ENCODE measurements at places on chromosomes 2 and 18.

DNA sequence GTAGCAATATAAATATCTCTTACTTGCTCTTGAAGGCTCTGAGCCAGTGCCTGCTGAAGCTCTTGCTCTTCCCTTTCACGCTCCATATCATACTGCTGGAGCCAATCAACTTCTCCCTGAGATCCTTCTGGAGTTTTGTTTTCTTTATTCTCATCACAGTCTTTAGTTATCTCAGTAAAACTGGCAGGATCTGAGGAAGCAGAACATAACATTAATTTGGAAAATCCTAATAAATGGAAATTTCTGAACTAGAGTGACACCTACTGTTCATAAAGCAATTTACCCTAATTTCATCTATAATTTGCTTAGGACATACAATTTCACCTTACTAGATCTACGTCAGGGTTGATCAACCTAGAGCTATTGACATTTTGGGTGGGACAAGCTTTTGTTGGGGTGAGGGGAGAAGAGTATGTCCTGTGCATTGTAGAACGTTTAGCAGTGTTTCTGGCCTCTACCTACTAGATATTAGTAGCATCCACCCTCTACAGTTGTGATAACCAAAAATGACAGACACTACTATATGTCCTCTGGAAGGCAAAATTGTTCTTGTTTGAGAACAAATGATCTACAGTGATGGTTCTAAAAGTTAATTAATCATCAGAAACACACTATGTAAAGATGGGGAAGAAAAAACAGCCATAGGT is 47.2 kb downstream of the VIL1 start:
- no peak for DNase-seq

DNA sequence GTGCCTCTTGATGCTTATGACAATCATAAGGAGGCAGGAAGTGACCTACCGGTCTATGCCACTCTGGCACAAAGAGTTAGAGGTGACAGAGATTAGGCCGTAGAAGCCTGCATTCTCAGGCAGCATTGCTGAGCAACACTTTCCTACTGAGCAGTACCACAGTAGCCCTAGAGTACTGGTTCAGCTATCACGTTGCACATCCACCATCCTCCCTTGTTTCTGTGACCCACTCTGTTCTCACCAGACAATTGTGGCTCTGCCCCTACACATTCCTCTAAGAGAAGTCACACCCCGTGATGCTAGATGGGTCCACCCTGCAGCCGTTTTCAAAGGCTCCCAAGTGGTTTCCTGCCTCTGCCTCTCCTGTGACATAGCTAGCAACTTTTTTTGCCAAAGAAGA is 22.6 kb upstream of the SUCLG1 start:
- peak; percentile 23 for DNase-seq

DNA sequence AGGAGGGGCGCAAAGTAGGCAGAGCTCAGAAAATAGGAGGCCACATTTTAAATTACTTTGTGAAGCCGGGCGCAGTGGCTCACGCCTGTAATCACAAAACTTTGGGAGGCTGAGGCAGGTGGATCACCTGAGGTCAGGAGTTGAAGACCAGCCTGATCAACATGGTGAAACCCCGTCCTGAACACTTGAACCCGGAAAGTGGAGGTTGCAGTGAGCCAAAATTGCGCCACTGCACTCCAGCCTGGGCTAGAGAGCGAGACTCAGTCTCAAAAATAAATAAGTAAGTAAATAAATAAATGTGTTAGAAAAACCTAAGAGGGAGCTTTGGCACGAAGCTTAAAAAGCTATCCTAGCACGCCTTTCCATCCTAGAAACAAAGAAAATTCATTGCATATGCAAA is 105.5 kb downstream of the TFCP2L1 start:
- DNase-seq: no peak

- DNase-seq: no peak
These were observed at the start of gene DES for GRCh38 chr2:219418155-219419011. Gene DES (plus strand): TSS chr2:219418377. CDS start chr2:219418463, 86 bp downstream.

- no peak for DNase-seq
These were observed 165.9 kb upstream of the CREB1 start for GRCh38 chr2:207363761-207364290.

- DNase-seq: no peak
These were observed 70.8 kb downstream of the TNP1 start for GRCh38 chr2:216789081-216789480.

DNA sequence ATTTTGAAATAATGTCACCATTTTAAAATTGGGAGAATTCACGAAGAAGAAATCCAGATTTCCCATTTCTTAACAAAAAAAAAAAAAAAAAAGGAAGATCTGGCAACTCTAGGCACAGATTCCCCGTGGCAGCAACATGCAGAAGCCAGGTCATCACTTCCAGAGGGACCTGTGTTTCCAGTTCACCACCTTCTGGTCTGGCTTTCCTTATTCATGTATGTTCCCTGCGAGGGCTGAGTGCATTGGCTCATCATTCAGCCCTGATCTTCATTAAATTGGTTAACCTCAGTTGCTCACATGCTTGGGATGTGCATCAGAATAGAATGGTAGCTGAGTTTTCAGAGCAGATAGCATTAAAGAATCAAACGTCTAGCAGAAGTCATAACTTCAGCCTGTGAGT is 25.0 kb upstream of the MAP3K20 start:
- DNase-seq: no peak

DNA sequence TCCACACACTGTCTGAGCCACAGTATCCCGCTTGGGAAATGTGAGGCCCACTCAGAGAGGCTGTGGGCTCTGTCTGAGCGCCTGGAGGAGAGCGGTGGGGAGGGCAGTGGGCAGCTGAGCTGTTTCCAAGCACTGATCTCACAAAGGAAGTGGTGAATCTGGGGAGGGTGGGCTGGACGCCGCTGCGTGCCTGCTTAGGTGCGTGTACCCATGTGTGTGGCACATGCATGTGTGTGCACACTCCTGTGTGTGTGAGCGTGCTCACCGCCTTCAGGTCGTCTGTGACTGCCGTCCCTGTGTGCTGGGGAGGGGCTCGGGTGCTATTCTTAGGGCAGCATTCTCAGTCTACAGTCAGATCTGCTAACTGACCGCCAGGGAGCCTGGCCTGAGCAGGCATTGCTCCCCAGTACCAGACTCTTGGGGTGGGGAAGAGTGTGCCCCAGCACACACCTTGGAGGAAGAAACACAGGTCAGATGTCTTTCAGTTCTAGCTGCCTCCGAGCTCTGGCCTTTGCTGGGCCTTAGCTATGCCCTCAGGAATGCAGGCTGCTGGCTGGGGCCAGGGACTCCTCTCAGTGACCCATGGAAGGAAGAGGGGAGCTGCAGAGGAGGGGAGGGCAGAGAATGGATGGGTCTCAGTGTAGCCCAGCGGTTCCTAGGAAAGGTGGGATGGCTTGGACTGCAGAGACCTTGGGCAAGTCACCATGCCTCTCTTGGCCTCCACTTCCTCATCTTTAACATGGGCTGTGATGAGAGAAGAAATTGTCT is 31.4 kb downstream of the KCNIP3 start:
- no peak for DNase-seq

GRCh38 chr2:237511433-237511832 is 24.4 kb downstream of the MLPH start:
- no peak for DNase-seq

GRCh38 chr2:37599688-37600525 is 71.5 kb downstream of the CDC42EP3 start:
- peak; percentile 68 for DNase-seq

GRCh38 chr2:236359426-236360045 is 95.3 kb upstream of the ASB18 start:
- peak; percentile 11 for DNase-seq

GRCh38 chr2:192741889-192742288 is 547.2 kb upstream of the TMEFF2 start:
- DNase-seq: no peak

GRCh38 chr18:74288041-74288440 is 3.7 kb downstream of the CYB5A start:
- DNase-seq: no peak

- DNase-seq: no peak
These were observed 300.8 kb downstream of the CNTNAP5 start for GRCh38 chr2:124325667-124326440.

GRCh38 chr2:238304116-238304515 is 15.7 kb upstream of the PER2 start:
- no peak for DNase-seq

- peak; percentile 6 for DNase-seq
These were observed 4.7 kb upstream of the GLS start for GRCh38 chr2:190875891-190876290.

GRCh38 chr18:46588971-46589660 is 67.9 kb downstream of the LOXHD1 start:
- DNase-seq: no peak

DNA sequence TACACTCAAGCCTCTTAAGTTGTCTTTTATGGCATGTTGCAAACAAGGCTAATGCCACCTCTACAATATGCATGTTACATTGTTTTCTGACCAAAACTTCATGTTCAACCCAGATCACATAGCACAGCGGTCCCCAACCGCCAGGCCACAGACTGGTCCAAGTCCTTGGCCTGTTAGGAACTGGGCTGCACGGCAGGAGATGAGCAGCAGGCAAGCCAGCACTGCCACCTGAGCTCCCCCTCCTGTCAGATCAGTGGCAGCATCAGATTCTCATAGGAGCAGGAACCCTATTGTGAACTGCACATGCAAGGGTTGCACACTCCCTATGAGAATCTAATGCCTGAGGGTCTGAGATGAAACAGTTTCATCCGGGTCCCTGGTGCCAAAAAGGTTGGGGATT is 324.8 kb upstream of the CHAC2 start:
- no peak for DNase-seq

DNA sequence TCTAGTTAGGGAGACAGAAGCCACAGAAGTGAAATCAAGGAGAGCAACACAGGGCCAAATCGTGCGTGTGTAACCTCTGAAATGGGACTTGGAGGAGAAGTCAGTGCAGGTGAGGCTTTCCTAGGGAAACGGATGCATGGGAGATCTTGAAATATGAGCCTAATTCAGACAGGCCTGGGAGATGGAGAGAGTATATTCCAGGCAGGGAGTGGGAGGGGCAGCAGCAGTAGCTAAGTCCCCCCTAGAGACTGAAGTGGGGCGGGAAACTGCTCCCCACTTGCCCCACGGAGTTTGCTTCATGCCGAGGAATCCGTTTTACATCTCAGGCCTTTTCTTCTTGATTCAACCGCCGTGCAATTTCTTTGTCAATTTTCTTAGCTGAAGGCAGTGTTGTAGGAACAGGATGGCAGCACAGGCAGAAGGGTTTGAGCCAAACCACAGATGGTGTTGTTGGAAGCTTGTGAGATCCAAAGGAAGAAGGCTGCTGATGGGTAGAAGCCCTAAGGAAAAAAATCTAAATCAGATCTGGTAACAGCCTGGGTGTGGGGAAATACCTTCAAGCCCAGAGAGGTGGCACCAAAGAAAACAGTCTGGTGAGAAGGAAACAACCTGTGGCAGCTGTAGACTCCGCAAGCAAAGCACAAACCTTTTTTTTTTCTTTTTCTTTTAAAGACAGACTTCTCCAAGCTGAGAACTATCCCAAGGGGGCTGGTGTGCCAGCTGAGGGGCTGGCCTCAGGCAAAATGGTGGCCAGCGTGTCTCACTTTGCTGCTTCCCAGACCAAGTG is 40.2 kb downstream of the EPAS1 start:
- no peak for DNase-seq

DNA sequence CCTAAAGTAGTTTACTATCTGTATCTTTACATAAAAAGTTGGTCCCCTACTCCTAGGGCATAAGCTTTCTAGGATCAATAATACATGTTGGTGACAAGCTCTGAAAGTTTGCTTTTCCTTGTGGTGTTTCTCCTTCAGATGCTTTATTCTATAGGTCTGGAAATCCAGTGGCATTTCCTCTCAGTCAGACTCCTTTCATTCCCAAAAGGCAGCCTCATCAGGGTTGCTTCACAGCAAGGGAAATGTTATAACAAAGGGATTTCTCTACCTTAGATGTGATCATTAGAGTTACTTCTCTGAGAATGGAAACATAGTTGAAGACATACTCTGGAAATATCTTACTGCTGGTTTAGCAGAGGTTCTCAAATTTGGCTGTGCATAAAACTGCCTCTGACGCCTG is 1072.4 kb upstream of the ZEB2 start:
- DNase-seq: no peak

GRCh38 chr2:164496881-164497280 is 124.4 kb downstream of the GRB14 start:
- DNase-seq: no peak

GRCh38 chr2:96161898-96162297 is 16.7 kb upstream of the DUSP2 start:
- DNase-seq: no peak

GRCh38 chr18:13542520-13542847 is 183.9 kb downstream of the FAM210A start:
- DNase-seq: no peak

- no peak for DNase-seq
These were observed 8.0 kb downstream of the TEX261 start for GRCh38 chr2:70986499-70987189.

GRCh38 chr2:20506201-20506685 is 59.4 kb downstream of the RHOB start:
- DNase-seq: no peak

GRCh38 chr18:49457616-49458015 is 2.8 kb downstream of the DYM start:
- DNase-seq: no peak

- DNase-seq: no peak
These were observed 5.6 kb upstream of the RUFY4 start for GRCh38 chr2:218063486-218063885.

GRCh38 chr2:79935771-79936657 is 368.5 kb downstream of the LRRTM1 start:
- DNase-seq: no peak

GRCh38 chr2:18106841-18107240 is 228.4 kb downstream of the KCNS3 start:
- no peak for DNase-seq

DNA sequence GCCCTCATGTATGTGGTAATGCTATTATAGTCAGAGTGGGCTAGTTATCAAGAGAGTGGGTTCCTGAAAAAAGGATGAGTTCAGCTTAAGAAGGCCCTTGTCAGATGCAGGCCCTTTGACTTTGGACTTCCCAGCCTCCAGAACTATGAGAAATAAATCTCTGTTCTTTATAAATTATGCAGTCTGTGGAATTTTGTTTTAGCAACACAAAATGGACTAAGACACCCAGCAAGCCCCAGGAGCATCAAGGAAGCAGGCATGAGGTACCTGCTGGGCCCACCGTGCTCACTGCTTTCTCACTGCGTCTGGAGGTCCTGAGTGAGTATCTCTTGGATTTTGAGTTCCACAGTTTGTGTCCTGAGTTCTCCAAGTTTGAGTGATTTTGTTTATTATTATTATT is 35.9 kb upstream of the LIPG start:
- no peak for DNase-seq

GRCh38 chr2:69717861-69718273 is 24.1 kb upstream of the ANXA4 start:
- DNase-seq: no peak

GRCh38 chr2:111022633-111023032 is 98.1 kb upstream of the BCL2L11 start:
- no peak for DNase-seq

GRCh38 chr2:7986431-7986830 is 695.4 kb upstream of the ID2 start:
- DNase-seq: no peak
